ENCODE measurements at places on chromosomes 1 and 21.

GRCh38 chr1:200873671-200874397 lies 1.1 kb downstream of the GPR25 start:
- DNase-seq, result no peak

- DNase-seq, result peak; percentile 63
Observed at GRCh38 chr21:30340714-30341573, 3.5 kb upstream of the KRTAP27-1 start.

- peak; percentile 22 for DNase-seq
Observed at GRCh38 chr1:173865468-173866164, 2.2 kb downstream of the GAS5 start.

- DNase-seq, result no peak
Observed at GRCh38 chr1:26787381-26787705, 407 bp upstream of the PIGV start.

- no peak for DNase-seq
Observed at GRCh38 chr1:112457955-112458354, 50.8 kb upstream of the WNT2B start.

DNA sequence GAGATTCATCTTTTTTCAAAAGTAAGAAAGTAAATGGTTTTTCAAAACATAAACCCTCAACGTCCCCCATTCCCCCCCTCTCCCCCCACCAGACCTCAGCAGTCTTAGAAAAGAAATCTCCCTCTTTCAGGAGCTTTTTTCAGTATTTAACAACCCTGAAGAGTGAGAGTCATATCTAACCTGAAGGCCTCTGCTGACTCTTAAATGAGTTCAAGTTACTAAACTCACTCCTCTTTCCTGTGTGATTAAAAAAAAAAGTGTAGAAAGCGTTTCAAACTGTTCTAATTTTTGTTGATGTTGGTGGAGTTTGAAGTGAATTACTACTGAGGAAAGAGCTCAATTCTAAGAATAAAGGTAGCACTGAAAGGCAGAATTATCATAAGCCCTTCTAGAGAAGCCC lies 93.7 kb downstream of the VAV3 start:
- no peak for DNase-seq

DNA sequence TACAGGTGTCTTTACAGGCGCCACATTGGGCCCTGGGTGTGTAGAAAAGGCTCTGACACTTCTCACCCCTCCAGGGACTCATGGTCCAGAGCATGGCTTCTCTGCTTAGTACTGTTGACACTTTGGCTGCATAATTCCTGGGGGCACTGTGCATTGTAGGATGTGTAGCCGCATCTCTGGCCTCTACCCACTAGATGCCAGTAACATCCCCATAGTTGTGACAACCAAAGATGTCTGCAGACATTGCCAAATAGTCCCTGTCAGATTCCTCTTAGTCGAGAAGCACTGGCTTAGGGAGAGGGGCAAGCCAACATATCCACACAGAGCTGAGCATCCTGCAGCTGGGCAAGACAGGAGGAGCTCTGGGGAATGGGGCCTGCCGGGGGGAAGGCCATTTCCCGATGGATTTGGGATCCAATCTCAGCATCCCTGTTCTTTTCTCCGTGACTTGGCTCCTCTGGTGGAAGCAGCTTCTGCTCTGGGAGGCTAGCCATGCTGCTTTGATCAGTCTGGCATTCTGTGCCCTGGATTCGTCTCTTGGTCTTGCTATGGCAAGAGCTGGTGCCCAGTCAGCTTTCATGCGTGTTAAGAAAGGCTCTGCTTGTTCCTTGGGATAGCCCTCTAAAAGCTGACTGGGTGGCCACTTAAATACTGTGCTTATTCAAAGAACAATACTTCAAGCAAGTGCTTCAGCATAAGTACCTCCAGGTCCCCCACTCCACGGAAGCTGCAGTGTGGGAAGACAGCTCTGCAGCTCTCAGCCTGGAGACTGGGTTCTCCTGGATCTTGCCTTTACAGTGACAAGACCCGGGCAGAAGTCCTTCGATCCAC lies 38.3 kb upstream of the SCMH1 start:
- peak; percentile 24 for DNase-seq

GRCh38 chr1:229252228-229252984 lies 18.5 kb upstream of the RAB4A start:
- DNase-seq, result peak; percentile 17

- no peak for DNase-seq
Observed at GRCh38 chr21:43639470-43640353, 19.6 kb downstream of the HSF2BP start.
